Stimulated activated effector memory CD8-positive, alpha-beta T cell treated with anti-CD3 and anti-CD28 coated beads, Interleukin-12 subunit alpha, Interleukin-12 subunit beta, amount 100 ng/mL, for 72 hours (primary cell): ENCODE measurements at places on chromosomes 2 and 18.

DNA sequence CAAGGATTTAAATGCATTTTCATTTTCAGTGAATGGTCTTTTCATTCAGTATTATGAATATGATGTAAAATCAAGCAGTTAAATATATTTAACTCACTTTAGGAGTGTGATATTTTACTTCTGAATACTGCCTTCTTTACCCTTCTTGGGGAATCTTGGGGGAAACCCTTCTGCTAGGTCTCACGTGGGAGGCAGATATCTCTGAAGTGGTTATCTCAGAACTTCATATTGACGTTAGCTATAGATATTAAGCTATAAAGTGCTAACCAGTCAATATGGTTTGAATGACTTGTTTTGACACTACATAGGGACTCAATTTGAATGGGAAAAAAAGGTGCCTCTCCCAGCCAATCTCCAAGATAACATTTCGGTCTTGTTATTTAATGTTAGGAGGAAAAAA, 9.8 kb downstream of the REL start:
- no peak for DNase-seq

GRCh38 chr2:227491386-227491785, 19.4 kb downstream of the AGFG1 start:
- DNase-seq = no peak

DNA sequence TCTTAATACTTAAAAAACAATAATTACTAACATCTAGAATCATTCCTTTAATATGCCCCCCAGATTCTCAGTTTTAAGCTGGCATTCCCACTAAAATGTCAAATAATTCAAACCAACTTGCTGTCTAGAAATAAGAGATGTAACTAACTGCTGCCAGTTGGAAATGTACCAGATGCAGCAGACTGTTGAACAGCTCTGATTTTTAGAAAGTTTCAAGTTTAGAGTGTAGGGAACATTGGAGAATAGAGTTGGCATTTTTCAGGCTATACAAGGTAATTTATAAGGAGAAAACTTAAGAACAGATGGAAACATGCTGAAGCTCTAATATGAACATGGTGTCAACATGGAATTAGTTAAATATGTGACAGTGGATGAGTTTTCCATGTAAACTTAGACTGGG, 101.4 kb downstream of the PTRHD1 start:
- no peak for DNase-seq

DNA sequence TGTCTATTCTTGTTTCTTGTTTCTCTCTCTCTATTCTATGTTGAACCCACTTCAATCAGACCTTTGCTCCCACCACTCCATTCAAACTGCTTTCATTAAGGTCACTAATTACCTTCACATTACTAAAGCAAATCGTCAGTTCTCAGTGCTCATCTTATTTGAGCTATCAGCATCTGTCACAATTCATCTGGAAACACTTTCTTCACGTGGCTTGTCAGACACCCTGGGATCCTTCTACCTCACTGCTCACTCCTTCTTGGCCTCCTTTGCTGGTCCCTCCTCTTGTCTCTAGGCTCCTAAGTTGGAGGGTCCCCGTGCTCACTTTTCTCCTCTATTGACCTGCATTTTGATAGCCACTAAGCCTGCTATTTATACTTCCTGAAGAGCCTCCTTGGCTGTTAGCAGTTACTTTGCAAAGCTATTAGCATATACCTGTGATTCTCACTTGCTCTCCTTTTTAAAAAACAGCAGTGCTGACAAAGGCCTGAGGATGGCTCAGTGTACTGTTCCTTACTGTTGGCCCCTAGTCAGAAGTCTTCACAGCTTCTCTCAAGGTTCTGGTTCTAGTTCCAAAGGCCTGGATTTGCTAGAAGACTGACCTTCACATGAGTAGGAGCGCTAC, 80.2 kb downstream of the PLEKHM3 start:
- DNase-seq = no peak

GRCh38 chr2:160406591-160407392, 86.8 kb downstream of the RBMS1 start:
- peak; percentile 80 for DNase-seq

DNA sequence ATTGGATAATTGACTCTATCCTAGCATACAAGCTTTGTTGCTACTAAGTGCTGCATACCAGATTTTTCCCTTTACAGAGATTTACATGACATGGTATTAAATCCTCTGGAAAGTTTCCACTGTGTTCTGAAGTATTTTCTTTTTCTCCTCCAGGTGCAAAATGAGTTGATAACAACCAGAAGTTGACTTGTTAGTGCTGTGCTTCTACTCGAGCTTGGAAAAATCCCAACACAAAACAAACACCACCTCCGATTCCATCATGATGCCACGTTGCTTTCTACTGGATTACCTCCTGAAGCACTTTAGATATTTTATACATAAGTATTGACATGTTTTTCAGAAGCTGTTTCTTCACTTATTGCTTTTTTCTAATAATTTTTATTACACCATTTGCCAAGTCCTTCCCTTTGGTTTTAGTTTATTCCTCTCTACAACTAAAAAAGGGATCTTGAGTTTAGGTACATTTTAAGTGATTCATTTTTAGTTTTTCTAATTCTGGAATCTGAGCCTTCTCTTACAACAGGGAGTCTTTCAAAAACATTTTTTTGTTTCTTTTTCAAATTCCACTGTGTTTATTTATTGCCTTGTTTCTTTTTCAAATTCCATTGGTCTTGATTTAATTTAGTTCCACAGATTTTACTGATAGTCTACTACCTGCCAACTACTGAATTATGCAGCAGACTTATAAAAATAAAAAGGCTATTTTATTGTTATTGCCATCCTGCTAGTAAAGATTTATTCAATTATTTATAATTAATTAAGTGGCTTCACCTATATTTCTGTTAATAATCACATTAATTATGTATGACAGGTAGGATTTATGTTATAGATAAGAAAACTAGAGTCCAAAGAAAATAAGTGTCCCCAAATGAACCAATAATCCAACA, 143.4 kb downstream of the PPP1R1C start:
- DNase-seq = no peak

- DNase-seq = no peak
Observed at GRCh38 chr2:205543937-205544702, 138.2 kb upstream of the NRP2 start.

DNA sequence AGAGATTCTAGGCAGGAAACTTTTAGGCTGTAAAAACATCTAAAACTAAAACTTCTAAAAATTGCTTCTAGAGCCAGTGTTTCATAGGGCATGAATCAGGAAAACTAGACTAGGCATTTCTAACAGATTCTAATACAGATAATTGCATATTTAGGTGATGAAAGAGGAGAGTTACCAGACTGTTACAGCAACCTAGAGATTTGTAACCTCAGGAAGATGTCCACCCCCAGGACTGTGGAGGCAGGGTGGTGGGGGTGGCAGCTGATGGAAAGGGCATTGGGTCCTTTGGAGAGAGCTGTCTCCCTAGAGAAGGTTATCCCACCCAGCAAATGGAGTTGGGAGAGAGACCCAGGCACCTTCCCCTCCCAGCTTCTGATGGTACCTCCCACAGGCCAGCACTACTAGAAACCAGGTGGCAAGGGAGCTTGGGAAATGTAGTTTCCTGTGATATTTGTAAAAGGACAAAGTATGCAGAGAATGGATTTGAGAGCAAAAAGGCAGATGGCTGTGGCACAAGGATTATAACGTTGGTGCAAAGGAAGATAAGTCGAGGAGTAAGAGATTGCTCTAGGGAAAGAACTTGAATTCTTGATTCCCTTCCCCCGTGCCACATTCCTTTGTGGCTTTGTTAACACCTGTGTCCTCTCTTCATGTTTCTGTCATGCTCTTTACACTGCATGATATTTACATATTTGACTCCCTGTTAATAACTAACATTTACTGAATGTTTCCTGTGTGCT, 75.6 kb upstream of the MGAT5 start:
- no peak for DNase-seq

DNA sequence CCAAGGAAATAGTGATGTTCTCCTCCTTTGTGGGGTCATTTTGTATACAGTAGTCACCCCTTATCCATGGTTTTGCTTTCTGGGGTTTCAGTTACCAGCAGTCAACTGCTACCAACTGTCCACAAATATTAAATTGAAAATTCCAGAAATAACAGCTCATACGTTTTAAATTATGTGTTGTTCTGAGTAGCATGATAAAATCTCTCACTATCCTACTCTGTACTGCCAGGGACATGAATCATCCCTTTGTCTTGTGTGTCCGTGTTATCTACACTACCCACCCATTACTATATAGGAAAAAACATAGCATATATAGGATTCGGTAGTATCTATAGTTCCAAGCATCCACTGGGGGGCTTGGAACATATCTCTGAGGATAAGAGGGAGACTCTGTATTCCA, 120.9 kb upstream of the DCC start:
- no peak for DNase-seq

- no peak for DNase-seq
Observed at GRCh38 chr2:71578767-71579342, 125.5 kb downstream of the DYSF start.

DNA sequence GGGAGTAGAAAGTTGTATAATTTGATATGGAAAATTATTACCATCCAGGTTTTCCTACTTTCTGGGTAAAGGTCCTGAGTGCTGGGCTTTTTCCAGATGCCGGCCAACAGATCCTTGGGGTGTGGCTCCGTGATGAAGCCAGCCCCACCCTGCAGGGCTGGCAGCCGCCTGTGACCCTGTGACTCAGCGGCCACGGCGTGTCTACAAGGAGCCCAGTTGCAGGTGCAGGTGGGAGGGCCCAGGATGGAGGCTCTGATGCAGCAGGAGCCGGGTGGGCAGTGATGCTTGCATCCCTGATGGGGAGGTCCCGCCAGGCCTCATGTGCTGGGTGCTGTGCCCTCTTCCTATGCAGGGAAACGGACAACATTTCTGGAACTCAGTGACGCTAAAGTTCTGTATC, 96.0 kb upstream of the ALKAL2 start:
- DNase-seq = no peak

DNA sequence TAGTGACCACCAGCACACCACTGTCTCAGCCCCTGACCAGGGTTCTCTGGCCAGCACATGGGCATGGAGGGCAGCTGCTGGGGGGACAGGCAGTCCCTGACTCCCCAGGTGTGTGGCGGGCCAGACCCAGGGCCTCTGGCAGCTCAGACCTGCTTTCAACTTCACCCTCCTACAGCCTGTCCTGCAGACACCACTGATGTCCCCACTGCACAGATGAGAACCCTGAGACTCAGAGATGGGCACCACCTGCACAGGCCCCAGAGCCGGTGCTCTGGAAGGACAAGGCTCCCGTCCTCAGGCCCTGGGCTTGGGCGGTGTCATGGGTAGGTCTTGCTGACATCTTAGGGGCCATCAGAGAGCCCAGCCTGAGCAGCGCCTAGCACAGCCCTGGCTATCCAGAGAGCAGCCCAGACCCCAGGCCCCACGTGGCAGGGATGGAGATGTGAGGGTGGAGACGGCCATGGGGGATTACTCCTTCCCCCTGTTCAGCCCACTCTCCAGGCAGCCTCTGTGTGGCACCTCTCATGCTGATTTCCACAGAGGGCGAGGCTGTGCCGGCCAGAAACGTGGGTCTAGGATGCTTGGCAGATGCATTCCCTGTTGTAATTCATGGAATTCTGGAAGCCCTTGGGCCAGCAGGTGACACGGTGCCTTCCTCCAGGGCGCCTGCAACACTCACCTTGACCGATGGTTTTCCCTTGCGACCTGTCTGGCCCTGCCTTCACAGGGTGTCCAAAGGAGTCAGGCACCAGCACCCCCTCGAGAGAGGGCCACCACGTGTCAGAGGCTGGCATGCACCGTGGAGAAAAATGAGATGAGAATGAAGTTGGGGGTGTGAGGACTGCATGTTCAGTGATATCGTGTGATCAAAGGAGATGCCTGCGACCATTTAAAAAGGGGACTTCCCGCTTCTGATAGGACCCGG, 61.2 kb upstream of the GLI2 start:
- no peak for DNase-seq

DNA sequence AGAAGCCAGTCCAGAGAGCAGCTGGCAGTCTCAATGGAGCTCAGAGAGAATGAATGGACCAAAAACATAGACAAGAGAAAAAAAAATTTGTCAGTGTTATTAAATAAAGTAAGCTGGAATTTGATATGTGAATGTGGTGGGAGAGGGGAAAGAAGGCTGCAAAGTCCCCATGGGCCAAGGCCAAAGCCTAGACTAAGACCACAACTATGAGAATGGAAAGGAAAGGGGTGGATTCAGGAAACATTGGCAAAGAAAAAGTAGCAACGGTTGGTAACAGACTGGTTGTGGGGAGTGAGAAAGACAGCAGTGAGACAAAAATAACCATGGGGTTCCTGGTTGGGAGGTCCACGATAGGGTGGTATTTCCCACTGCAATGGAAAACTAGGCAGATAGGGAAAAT, 47.0 kb downstream of the ZEB2 start:
- DNase-seq = no peak

DNA sequence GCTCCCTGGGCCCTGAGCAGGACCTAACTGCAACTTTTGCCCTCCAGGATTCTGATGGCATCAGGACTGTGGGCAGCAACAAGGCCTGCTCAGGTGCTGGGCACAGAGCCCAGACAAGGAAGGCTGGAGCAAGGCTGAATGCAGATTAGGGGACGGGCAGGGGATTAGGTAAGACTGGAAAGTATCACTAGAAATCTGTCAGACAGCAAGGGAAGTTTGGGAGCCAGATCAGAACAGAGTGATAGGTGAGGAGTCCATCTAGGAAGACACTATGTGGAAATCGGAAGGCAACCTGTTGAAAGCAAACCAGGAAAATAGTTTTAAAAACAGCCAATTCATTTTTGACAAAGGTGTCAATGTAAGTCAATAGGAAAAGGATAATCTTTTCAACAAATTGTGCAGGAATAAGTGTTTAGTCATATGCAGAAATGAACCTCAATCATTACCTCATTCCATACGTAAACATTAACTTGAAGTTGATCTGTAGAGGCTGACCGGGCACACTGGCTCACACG, 56.4 kb upstream of the STPG4 start:
- DNase-seq = no peak

DNA sequence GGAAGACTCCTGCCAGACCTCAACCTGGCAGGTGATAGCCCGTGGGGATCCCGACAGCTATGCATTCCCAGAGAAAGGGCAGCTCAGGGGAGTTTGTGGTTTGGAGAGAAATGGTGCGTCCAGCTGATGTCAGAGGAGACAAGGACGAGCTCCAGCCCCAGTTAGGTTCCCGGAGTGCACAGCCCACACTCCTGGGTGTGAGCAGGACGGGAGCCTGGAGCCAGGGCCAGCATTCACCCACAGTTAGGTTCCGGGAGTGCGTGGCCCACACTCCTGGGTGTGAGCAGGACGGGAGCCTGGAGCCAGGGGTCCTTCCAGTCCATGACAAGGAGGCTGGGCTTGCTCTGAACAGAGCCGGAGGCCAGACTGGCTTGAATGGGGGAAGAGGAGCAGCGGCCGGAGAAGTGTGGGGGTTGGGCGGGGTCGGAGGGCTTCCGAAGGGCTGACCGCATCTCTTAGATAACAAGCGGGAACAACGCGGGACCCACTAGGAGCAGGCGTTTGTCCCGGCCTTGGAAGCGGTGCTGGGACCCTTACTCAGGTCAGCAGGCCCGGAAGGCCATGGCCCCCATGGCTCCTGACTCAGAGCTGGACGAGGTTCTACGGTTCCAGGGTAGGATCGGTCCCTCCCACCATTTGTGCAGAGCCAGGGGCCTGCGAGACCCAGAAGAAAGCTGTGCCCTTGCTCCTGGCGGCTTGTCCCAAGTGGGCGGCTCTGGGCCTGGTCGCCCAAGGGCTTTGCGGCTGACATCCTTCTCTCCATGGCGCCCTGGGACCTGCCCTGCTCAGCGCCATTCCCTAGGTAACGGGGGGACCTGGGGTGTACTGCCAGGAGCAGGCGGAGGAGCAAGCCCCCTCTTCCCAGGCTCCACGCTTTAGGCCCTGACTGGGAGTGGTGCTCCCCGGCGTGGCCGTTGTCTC, 185.6 kb downstream of the RTP5 start:
- DNase-seq = no peak

- no peak for DNase-seq
Observed at GRCh38 chr2:239589833-239590232, 189.0 kb upstream of the HDAC4 start.

GRCh38 chr2:107358362-107358761, 468.3 kb upstream of the RGPD4 start:
- DNase-seq = no peak
